ENCODE measurements at places on chromosomes 1 and 21.

- no peak for DNase-seq
- peaks cover 24% of the 10 kb centered on the region for H3K36me3 ChIP-seq
- peak overlapping the region; percentile 49 for H3K27ac ChIP-seq
- H3K4me1 ChIP-seq = peaks cover 39% of the 10 kb centered on the region
- no peak overlapping the region for H3K4me3 ChIP-seq
Observed at GRCh38 chr1:32126770-32127169, 18.9 kb downstream of the KPNA6 start.

DNA sequence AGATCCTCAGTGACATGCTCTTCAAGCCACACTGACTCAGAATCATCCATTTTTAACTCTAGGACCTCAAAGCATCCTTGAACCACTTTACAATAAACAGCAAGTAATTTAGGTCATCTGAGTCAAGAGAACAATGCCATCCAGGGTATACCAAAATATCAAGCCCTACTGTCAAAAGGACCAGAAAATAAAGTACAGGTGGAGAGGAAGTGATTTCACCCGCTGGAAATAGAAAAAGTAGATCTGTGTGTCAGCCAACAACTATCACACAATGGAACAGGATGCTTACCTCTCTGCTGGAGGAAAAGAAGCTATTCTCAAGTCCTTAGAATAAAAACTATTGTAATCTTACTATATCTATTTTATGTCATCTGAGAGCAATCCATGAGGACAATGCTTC is 37.0 kb downstream of the RERE start:
- no peak for DNase-seq
- H3K4me1 ChIP-seq = no peaks in the 10 kb centered on the region
- no peak overlapping the region for H3K4me3 ChIP-seq
- no peaks in the 10 kb centered on the region for H3K27me3 ChIP-seq
- no peaks in the 10 kb centered on the region for H3K36me3 ChIP-seq
- H3K27ac ChIP-seq = no peak overlapping the region

GRCh38 chr1:162922201-162922600 is 61.2 kb upstream of the CCDC190 start:
- H3K36me3 ChIP-seq = no peaks in the 10 kb centered on the region
- H3K4me3 ChIP-seq = no peak overlapping the region
- no peaks in the 10 kb centered on the region for H3K4me1 ChIP-seq
- H3K27ac ChIP-seq = no peak overlapping the region

- no peak overlapping the region for H3K4me3 ChIP-seq
- peaks cover 3% of the 10 kb centered on the region for H3K4me1 ChIP-seq
- no peak overlapping the region for H3K27ac ChIP-seq
- H3K36me3 ChIP-seq = no peaks in the 10 kb centered on the region
- H3K27me3 ChIP-seq = peaks cover 14% of the 10 kb centered on the region
Observed at GRCh38 chr1:51336004-51336403, 5.6 kb upstream of the TTC39A start.

GRCh38 chr1:206898915-206899431 is 1.7 kb downstream of the IL24 start:
- DNase-seq = no peak
- peaks cover 11% of the 10 kb centered on the region for H3K4me1 ChIP-seq
- no peak overlapping the region for H3K4me3 ChIP-seq
- H3K27ac ChIP-seq = no peak overlapping the region
- peaks cover 18% of the 10 kb centered on the region for H3K36me3 ChIP-seq
- H3K27me3 ChIP-seq = peaks cover 23% of the 10 kb centered on the region

- H3K4me1 ChIP-seq = no peaks in the 10 kb centered on the region
- H3K36me3 ChIP-seq = no peaks in the 10 kb centered on the region
- no peak overlapping the region for H3K4me3 ChIP-seq
- DNase-seq = no peak
- H3K27ac ChIP-seq = no peak overlapping the region
- peaks cover 47% of the 10 kb centered on the region for H3K27me3 ChIP-seq
Observed at GRCh38 chr1:229381234-229381633, 38.4 kb upstream of the CCSAP start.

GRCh38 chr1:119767486-119767885 is 1.2 kb downstream of the HMGCS2 start:
- peaks cover 15% of the 10 kb centered on the region for H3K27me3 ChIP-seq
- no peak overlapping the region for H3K4me3 ChIP-seq
- H3K36me3 ChIP-seq = no peaks in the 10 kb centered on the region
- H3K4me1 ChIP-seq = no peaks in the 10 kb centered on the region
